Upper lobe of right lung (tissue), 1 donor: ENCODE measurements at places on chromosomes 2 and 18. TPM values are rescaled to one million over a fixed set of nuclear protein-coding genes. Genes with fewer than 3 reads are reported as not detected.

DNA sequence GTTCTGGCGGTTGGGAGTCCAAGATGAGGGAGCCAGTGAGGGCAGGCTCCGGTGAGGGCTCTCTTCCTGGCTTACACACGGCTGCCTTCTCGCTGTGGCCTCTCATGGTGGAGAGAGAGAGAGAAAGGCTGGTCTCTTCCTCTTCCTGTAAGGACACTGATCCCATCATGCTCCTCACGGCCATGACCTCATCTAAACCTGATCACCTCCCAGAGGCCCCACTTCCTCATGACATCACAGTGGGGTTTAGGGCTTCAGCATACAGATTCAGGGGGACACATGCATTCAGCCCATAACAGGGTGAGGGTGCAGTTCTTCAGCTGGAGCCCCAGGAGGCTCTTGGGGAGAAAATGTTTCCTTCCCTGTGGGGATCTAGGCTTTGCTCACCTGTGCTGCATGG is 29.2 kb downstream of the AGAP1 start:
- DNase-seq, result peak; percentile 28
- no peak overlapping the region for H3K27ac ChIP-seq
- H3K4me3 ChIP-seq, result no peak overlapping the region
- peaks cover 14% of the 10 kb centered on the region for H3K4me1 ChIP-seq
- no peaks in the 10 kb centered on the region for H3K27me3 ChIP-seq

DNA sequence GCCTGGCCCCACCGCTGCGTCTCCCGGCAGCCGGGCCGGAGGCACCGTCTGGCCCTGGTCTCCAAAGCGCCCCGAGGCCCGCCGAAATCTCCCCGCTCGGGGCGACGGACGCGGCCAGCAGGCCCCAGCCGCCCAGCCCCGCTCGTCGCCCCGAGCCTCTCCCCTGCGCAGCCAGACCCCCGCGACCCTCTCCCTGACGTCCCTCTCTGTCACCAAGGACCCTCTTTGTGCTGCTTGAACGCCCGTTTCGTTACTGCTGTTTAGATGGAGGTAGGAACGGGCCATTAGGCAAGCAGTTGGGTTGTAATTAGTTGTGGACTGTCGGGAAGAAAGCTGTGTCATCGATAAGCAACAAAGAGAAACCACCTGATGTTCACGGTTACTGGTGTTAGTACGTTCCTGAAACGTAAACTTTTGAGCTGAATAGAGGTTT is 686 bp downstream of the UBXN4 start:
- peaks cover 23% of the 10 kb centered on the region for H3K4me1 ChIP-seq
- DNase-seq, result peak; percentile 80
- H3K27ac ChIP-seq, result peak overlapping the region; percentile 99
- H3K36me3 ChIP-seq, result peaks cover 1% of the 10 kb centered on the region
- H3K27me3 ChIP-seq, result no peaks in the 10 kb centered on the region

GRCh38 chr2:48248251-48248933 is 281.6 kb upstream of the STON1 start:
- no peak for DNase-seq
- H3K36me3 ChIP-seq, result no peaks in the 10 kb centered on the region
- no peaks in the 10 kb centered on the region for H3K27me3 ChIP-seq
- H3K4me3 ChIP-seq, result no peak overlapping the region

DNA sequence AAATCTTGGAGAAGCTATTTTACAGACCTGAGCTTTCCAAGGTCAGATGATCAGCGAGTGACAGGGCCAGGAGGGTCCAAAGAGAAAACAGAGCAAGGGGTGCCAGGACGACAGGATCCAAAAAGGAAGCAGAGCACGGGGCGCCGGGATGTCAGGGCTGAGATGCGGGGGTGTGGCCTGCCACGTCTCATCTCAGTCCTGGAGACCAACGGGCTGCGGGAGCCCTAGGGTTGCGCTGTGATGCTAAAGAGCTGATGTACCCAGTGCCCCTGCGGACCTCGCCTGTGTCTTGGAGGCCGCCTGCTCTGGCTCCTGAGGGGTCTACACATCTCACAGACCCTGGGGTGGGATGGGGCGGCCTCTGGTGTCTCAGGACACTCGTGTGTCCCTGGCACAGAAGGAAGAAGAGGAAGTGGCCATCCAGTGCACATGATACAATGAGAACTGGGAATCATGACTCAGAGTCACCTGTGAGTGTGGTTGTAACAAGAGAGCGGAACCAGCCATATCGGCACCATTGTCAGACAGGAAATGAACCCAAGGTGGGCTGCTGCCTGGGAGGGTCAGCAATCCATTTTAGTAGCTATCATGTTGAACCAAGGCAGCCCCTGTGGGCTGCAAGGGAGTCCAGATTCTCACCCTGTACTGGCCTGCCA is 97.8 kb downstream of the MYT1L start:
- H3K27me3 ChIP-seq, result no peaks in the 10 kb centered on the region
- no peak overlapping the region for H3K27ac ChIP-seq
- no peak overlapping the region for H3K4me3 ChIP-seq

DNA sequence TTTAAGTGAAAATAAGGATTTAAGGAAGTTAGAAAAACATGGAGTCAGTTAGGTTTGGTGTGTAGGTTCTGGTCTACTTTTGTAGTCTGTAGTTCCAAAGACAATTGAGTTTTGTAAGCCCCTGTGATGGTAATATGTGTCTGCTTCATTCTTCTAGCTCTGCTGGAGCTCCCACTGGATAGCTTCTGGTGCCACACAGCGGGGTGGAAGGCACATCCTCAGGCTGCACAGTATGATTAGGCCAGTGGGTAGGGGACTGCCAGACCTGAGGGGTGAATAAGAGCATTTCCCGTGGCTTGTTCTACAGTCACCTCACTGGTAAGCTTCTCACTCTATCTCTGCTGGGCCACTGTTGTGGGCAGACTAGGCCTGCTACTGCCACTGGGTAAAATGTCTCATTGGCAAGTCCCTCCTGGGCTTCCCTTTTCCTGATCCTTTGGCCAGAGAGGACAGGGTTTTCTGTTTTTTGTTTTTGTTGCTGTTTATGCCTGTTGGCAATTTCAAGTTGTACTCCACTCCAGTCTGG is 44.5 kb downstream of the TMEM131 start:
- no peak overlapping the region for H3K27ac ChIP-seq
- H3K4me1 ChIP-seq, result peaks cover 5% of the 10 kb centered on the region
- DNase-seq, result no peak
- no peak overlapping the region for H3K4me3 ChIP-seq

DNA sequence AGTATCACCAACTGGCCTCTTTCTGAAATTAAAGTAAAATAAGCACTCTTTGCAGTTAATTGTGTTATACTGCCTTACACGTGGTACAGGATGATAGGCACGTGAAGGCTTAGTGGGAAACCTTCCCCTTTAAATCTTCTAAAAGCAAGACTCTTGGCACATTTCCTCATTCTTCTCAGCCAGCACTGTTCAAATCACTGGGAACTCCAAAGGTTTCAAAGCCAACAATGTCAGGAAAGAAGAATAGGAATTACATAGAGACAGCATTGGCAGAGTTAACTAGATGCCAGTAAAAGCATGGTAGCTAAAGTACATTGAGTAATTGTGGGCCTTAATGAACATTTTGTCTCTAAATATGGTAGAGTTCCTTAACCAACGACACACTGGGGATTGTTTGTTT is 96.4 kb downstream of the DTNA start:
- H3K27me3 ChIP-seq, result no peaks in the 10 kb centered on the region
- no peaks in the 10 kb centered on the region for H3K4me1 ChIP-seq
- no peak for DNase-seq
- no peak overlapping the region for H3K27ac ChIP-seq

Gene MARCHF4
- 0.09 TPM for total RNA-seq

Gene AGXT
- not detected for total RNA-seq

Gene SRD5A2
- not detected for total RNA-seq

Gene ASB18
- not detected for total RNA-seq
